SW 1271 (cell line): ENCODE measurements at places on chromosomes 16 and 17.

GRCh38 chr17:44636562-44636961 is 19.7 kb upstream of the MEIOC start:
- no peak for DNase-seq

- no peak for DNase-seq
Observed at GRCh38 chr17:53633856-53634255, 188.9 kb upstream of the KIF2B start.

DNA sequence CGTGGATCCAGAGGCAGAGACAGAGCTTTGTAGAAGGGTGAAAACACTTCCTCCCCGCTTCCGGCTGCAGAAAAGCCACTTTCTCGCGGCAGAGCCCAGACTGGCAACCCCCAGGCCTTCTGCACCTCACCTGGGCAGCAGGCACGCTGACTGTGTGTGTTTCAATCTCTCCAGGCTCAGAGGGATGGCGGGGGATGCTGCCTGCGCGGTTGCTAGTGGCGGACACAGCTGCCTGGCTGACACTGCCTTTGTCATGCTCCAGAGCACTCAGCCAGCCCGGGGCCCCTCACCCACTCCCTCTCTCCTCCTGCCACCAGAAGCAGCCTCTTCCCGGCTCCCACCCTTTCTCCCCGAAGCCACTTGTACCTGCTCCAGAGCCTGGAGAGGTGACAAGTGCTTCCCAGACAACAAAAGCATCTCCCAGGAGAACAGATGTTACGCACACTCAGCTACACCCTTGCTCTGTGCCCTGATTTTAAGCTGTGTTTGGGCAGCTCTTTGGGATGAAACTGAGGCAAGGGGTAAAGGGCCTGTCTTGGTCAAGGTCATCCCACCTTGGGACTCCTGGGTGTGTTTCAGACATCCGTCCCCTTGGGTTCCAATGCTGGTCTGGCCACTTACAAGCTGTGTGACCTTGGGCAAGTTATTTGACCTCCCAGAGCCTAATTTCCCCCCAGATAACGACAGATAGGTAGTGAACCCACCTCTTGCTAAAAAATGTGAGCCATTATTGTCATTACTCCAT is 9.2 kb upstream of the GLIS2 start:
- no peak for DNase-seq

DNA sequence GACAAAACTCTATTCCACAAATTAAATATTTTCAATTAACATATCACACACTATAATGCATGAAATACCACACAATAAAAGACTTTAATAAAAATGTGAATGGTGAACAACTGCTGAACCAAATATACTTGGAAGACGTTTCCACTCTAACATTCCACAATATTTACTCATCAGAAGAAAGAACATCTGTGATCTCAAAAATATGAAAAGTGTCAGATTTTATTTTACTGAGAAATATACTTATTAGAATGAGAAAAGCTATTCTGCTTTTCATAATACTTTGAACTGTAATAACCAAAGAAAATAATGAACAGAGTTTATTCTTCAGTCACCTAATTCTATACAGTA is 181.8 kb upstream of the AXIN2 start:
- DNase-seq, result no peak

GRCh38 chr16:89845417-89845816 is 17.1 kb downstream of the SPIRE2 start:
- DNase-seq, result no peak

GRCh38 chr16:69812688-69813014 is 50.5 kb downstream of the WWP2 start:
- DNase-seq, result no peak

- no peak for DNase-seq
Observed at GRCh38 chr17:33447090-33447489, 154.0 kb upstream of the ASIC2 start.

GRCh38 chr17:5592382-5592781 is 8.1 kb upstream of the NLRP1 start:
- DNase-seq, result peak; percentile 16

DNA sequence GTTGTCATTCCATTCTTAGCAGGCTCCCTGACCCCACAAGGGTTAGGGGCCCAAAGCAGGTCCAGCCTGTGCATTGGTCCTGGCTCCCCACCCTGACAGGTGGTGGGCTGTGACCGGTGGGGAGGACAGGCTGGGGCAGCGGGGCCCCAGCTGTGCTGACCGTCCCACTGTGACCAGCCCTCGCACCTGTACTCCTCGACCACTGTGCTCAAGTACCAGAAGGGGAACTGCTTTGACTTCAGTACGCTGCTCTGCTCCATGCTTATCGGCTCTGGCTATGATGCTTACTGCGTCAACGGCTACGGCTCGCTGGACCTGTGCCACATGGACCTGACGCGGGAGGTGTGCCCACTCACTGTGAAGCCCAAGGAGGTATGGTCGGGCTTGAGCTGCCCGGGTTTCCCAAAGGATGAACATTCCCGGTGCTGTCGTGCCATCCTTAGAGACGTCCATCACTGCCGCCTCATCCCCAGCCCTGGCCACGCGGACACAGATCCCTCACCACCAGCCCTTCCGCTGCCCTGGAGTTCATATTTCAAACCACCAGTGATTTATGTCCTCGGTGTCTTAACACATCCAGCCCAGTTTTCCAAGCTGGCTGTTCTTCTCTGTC is 7.3 kb downstream of the DRC7 start:
- no peak for DNase-seq

- peak; percentile 21 for DNase-seq
Observed at GRCh38 chr17:56867948-56868376, 34.0 kb downstream of the DGKE start.

DNA sequence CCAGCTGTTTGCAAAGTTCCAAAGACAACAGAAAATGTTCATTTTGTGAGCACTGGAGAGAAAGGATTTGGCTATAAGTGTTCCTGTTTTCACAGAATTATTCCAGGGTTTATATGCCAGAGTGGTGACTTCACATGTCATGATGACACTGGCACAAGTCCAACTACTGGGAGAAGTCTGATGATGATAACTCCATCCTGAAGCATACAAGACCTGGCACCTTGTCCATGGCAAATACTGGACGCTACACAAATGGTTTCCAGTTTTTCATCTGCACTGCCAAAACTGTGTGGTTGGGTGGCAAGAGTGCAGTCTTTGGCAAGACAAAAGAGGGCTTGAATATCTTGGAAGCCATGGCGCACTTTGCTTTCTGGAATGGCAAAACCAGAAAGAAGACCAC is 385.0 kb downstream of the CDH11 start:
- no peak for DNase-seq

- no peak for DNase-seq
Observed at GRCh38 chr17:49054342-49055092, 57.3 kb downstream of the IGF2BP1 start.

- DNase-seq, result no peak
Observed at GRCh38 chr16:88516601-88517061, 53.6 kb upstream of the ZC3H18 start.

DNA sequence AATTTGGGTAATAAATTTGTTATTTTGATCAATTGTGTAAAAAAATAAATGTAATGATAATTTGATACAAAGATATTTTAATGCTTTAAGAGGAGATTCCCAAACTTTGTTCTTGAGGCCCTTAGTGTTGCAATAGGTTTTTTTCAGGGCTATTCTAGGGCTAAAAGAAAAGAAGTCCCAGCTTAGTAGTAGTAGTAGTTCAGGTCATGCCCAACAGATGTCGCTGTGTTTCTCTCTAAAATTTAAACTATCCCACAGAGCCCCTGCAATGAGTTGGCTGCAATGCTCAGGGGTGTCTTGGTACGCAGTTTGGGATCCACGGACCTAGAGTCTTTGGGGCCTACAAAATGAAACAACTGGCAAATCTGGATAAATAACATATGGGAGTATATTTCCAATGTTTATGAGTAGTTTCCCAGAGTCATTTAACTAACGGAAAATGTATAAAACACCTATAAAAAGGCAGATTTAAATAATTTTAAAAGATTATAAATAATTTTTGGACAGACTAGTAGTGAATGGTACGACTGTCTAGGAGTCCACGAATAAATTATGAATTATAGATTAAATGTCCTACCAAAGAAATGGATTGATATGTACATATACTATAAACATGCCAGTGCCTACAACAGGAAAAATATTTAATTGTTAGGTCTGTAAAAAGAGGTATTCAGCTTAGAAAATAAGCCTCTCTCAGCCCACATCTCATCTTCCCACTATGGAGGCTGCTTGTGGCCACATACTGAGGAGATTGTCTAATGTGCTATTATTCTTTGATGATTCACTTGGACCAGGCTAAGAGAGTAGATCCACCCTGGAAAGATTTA is 228.5 kb upstream of the PMFBP1 start:
- DNase-seq, result no peak

DNA sequence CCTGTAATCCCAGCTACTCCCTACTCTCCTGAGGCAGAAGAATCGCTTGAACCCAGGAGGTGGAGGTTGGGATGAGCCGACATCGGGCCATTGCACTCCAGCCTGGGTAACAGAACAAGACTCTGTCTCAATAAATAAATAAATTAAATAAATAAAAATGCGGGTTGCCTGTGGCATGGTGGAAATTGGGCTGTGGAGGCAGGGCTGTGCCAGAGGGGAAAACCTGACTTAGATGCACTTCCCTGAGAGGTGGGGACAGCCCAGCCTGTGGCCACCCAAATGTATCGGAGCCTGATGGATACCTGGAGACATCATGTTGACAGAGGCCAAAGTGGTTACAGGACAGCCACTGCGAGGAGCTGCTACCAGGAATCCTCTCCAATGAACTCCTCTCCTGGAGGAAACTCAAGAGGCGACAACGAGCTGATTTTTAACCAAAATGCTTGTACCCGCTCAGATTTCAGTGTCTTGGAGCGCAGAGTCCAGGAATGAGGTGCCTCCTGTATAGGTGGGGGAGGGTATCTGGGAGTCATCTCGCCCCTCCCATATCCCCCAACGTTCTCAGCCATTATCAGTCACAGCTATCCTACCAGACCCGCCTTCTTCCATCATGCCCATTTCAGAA is 32.3 kb downstream of the DDX19A start:
- no peak for DNase-seq

- DNase-seq, result no peak
Observed at GRCh38 chr16:50585331-50585776, 37.2 kb downstream of the NKD1 start.

- no peak for DNase-seq
Observed at GRCh38 chr16:3640207-3640606, 14.3 kb upstream of the DNASE1 start.

DNA sequence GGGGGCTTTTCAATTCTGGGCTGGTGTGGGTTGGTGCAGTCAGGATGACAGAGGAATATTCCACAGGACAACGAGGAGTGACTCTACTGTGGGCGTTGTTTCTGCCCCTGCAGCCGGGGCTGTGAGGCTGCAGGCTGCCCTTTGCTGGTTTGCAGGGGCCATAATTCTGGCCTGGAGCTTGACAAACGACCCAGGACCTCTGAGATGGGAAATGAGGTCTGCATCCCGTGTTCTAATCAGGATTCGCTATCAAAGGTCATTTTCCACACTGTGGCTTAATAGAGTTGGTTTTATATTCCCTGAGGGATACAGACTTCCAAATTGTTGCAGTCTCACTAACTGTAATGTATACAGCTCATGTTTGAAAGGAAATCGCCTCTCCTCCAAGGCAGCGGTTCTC is 180.9 kb downstream of the RPTOR start:
- no peak for DNase-seq

DNA sequence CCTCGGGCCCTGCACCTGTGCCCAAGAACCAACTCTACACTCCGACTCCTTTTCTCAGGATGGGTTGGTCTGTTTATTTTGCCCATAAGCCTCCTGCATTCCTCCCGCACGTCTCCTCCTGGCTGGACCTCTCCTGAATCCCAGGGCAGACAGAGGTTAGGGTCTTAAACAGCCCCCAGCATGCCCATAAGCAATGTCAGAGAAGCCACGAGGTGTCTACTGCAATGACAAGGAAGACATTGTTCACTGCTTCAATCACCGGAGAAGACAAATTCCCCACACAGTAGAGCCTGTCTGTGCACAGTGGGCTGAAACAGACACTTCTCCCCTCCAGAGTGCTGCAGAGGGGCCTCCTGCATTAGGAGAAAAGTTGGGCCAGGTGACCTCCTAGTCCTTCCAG is 230.6 kb upstream of the RPL38 start:
- DNase-seq, result no peak

GRCh38 chr16:86910161-86910769 is 331.9 kb downstream of the FOXL1 start:
- DNase-seq, result no peak

- no peak for DNase-seq
Observed at GRCh38 chr17:2595716-2596115, 2.3 kb downstream of the PAFAH1B1 start.

DNA sequence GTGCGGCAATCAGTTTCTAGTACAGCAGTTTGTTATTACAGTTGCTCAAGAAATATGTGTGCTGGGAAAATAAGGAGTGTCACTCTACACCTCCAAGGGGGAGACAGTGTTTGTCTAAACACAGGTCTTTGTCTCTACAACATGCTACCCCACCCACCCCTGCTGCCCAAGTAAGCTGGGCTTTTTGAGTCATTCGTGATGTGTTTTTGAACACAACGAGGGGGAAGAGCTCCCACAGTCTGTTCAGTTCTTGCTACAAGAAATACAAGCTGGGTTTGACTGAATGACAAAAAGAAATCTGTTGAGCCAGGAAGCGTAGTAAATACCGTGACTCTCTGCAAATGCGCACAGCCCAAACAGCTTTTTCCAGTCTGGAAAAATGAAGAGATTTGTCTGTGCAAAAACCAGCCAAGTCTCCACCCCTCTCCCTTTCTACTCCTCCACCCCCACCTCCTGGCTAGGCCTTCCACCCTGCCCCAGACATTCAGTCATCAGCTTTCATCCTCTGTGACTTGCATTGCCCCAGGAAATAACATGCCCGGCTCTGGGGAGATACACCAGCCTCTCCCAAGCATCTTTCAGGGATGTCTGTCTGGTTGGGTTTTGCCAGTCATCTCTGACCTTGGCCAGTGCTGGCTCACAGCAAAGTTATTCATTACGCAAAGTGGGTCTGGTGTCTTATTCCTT is 25.7 kb downstream of the CHD9 start:
- no peak for DNase-seq

GRCh38 chr17:72691586-72691985 is 400.9 kb downstream of the SLC39A11 start:
- no peak for DNase-seq

- DNase-seq, result no peak
Observed at GRCh38 chr17:65485388-65486299, 75.8 kb downstream of the AXIN2 start.

DNA sequence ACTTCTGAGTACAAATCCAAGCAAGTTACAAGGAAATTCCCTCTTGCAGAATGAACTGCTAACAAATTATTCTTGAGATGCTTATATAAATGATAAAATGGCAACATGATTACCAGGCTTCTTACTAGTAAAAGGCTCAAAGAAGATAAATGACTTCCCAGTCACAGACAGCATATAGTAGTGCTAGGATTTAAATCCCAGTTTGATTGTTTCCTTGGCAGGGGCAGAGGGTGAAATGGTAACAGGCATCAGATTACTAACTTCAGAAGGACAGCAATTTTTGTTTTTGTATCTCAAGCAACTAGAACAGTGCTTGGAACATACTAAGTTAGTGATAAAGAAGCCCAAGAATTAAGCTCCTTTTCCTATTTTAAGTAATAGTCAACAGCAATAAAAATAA is 102.8 kb downstream of the SSH2 start:
- DNase-seq, result no peak
